NT2/D1 (cell line): ENCODE measurements at places on chromosomes 2 and 18.
A peak's percentile ranks its signal among the peaks of the same experiment; 100 is the strongest.

GRCh38 chr2:160596441-160596840, 102.8 kb upstream of the RBMS1 start:
- no peak for DNase-seq

GRCh38 chr18:59272891-59273758, at the start of gene RAX:
Gene RAX (minus strand): TSS chr18:59273454. CDS start chr18:59273206, 248 bp downstream.
- DNase-seq = no peak

DNA sequence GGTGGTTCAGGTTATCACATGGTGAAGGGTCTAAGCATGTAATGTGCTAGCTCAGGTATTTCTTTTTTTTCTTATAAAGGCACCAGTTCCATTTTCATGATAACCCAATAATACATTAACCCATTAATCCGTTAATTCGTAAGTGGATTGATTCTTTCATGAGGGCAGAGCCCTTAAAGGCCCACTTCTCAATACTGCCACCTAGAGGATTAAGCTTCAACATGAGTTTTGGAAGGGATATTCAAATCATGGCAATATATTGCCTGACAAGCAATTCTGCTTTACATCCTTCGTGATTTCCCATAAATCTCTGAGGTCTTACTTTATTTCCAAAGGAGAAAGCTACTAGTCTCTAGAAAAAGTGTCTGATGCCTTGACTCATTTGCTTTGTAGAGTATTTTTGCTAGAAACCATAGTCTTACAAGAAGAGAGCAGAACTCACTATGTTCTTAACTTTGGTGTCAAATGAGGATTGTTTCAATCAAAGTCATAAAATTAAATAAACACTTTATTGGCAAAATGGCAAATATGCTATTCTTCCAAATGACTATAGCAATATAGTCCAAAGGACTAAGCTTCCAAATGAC, 271.3 kb downstream of the KCNS3 start:
- peak; percentile 38 for DNase-seq

DNA sequence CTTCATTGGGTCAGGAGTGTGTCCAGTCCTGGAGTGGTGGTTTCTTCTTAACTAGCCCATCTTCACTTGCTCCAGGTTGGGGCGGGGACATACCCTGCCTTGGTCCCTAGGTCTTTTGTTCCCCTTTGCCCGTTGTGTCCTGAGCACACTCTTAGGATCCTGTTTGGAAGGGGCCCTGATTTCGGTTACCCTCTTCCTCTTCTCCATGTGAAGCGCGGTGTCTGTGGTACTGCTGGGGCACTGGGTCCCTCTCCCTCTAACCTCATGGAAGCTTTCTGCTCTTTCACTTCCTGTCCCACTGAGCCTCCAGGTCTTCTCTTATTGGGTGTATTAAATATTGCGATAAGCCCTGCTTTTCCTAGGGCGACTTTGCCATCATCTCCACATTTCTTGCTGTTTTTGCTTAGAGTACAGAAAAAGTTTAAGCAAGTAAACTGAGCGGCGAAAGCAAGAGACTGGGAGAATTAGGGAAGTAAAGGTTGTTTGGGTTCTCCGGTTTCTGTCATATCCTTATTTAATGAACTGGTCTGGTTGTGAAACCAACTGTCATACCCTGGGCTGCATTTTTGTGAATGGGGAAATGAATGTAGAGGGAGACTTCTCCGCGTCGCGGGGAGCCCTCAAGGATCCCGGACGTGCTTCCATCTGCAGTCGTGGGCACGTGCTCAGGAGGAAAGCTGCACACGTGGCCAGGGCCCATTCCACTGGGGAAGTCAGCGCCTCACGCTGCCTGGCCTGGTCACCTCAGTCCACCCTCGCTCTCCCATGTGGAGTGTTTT, 73.8 kb upstream of the B3GNT7 start:
- DNase-seq = no peak

- DNase-seq = no peak
Observed at GRCh38 chr2:196464311-196464710, 175.2 kb upstream of the CCDC150 start.

GRCh38 chr18:50806208-50806616, 13.6 kb downstream of the MRO start:
- no peak for DNase-seq

- no peak for DNase-seq
Observed at GRCh38 chr2:85748039-85748734, 5.6 kb upstream of the ATOH8 start.

DNA sequence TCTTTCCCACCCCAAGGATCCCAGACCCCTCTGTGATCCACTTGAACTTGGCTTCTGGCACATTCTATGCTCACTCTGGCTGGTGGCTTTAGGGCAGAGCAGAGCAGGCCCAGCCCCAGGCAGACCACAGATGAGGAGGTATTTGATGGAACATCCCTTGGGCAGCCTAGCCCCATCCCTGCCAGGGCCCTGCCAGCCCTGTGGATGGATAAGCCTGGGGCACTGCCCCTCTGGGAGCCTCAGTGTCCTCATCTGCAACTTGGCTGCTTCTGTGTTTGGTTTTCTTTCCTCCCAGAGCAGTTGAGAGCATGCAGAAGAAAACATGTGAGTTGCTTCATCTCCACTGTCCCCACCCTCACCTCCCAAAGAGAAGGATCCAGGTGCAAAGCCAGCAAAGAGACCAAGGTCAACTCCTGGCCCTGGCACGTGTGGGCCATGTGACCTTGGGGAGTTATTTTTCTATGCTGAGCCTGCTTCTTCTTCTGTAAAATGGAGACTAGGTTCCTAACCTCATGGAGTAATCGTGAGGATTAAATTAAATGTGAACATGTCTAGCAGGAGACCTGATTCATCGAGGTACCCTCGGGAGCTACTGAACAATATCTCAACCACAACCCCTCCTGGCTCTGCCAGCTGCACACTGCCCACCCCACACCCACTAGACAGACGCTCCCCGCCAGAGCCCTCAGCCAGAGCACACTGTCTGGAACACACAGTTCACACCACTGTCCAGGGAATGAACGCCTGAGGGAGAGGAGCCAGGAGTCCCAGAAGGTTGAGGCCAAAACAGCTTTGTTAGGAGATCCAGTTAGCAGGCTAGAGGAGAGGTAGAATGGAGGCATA, 14.6 kb upstream of the TNS1 start:
- no peak for DNase-seq

DNA sequence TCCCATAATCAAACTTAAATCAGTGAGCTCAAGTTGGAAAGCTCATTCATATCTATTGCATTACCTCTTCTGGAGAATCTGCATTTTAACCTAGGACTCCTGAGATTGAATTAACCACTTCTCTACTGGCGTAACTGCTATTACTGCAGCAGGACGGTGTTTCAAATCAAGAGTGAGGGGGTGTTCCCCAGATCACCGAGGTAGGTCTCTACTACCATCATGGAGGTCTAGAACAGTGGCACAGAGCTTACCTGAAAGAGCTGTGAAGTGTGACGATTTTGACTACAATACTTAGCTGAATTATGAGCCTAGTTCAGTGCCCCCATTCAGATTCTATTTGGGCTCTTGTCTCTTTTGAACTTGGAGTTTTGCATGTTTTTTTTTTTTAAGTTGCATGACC, 119.5 kb downstream of the POLE4 start:
- DNase-seq = no peak

GRCh38 chr2:160269365-160269764, 69.3 kb upstream of the ITGB6 start:
- no peak for DNase-seq

- DNase-seq = peak; percentile 59
Observed at GRCh38 chr2:4762951-4763376, 929.2 kb upstream of the SOX11 start.
